ENCODE measurements at places on chromosomes 4 and X.

DNA sequence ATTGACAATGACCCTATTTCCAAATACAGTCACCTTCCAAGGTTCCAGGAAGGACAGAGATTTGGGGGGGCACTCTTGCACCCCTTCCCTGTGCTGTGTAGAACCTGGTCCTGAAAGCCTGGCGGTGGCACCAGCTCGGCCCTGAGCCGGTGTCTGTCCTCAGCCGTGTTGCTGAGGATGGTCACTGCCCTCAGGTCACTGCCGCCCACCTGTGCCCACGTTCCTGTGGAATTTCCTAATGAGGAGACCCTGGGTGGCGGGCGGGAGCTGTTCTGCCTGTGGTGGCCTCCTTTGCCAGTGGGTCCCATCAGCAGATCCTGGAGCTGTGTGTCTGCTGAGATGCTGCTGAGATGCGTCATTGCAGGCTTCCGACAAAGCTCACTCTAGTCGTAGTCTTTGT lies 32.9 kb downstream of the NELFA start:
- DNase-seq: no peak

GRCh38 chrX:10217198-10217597 lies 60.4 kb downstream of the CLCN4 start:
- no peak for DNase-seq

DNA sequence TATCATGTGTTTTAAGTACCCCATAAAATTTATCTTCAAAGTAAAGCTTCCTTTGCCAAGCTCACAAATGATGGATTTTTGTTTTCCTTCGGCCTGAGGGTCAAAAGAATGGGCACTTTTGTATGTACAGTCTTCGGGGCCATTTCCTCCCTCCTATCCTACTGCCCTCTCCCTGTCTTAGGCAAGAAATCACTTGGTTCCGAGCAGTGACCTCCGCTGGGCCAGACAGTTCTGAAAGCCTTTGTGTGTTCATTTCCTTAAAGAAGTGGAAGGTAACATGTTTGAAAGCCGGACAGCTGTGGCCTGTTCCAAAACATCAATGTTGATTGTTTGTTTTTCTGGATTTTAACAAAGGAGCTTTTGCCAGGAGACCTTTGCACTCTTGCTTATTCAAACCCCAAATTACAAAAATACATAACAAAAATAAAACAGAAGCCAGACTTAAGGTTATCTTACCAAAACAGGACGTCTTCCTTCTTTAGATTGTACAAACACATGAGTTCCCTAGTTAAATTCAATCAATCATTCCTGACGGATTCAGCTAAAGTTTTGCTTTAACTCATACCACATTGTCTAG lies 110.6 kb upstream of the LIMCH1 start:
- no peak for DNase-seq

- no peak for DNase-seq
Measured at GRCh38 chr4:119138046-119138445, 2.4 kb downstream of the MYOZ2 start.

GRCh38 chrX:67604979-67605703 lies 61.3 kb downstream of the AR start:
- DNase-seq: no peak

DNA sequence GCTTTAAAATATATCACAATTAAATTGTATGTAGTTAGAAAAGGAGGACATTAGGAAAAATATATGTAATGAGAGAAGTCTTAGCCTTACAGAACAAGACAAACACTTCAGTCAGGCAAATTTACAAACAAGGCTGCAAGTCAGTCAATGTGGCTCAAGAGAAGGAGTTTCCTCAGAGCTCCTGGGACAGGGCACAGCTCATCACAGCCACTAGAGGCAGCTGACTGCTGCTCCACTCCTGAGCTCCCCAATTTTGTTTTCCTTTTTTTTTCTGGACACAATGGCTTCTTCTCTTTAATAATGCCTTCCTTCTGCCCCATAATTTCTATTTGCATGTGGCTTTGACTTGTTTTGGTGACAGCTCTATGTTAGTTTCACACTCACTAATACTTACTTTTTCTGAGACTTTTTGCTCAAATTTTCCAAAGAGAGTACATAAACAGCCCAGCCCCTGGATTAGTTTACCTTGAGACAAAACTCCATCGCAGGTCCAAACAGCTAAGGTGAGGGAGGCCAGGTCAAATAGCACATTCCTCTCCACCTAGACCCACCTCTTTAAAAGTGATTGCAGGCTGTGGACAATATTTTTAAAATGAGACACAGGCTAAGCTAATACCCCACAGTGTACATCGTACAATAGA lies 850.4 kb upstream of the FRG1 start:
- DNase-seq: no peak

DNA sequence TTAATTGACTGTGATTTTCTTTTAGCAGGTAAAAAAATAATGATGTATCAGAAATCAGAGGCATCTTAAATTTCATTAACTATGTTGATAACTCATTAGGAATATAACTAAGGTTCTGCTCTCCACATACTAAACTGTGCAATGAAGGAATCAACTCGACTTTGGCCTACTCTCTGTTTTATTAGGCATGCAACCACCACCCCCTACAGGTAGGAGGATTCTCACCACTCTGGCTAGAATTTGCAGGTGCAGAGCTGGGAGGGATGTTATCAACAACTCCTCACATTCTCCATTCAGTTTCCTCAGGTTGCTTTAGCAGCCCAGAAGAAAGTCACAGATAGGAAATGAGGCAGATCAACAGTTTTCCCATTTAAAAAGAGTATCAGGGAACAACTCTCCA lies 160.1 kb downstream of the COX18 start:
- DNase-seq: no peak

- DNase-seq: no peak
Measured at GRCh38 chr4:1489639-1489995, 83.4 kb upstream of the NKX1-1 start.

Data from NCI-H345 (cell line).